ENCODE measurements at places on chromosomes 4 and X.

- no peaks in the 10 kb centered on the region for H3K27me3 ChIP-seq
- H3K36me3 ChIP-seq = no peaks in the 10 kb centered on the region
- H3K27ac ChIP-seq = no peak overlapping the region
- H3K4me1 ChIP-seq = no peaks in the 10 kb centered on the region
Observed at GRCh38 chr4:3318561-3319021, 25.8 kb downstream of the RGS12 start.

- no peak for DNase-seq
- no peaks in the 10 kb centered on the region for H3K27me3 ChIP-seq
- H3K4me1 ChIP-seq = no peaks in the 10 kb centered on the region
- H3K27ac ChIP-seq = no peak overlapping the region
Observed at GRCh38 chr4:153603835-153604234, 80.2 kb upstream of the TLR2 start.

DNA sequence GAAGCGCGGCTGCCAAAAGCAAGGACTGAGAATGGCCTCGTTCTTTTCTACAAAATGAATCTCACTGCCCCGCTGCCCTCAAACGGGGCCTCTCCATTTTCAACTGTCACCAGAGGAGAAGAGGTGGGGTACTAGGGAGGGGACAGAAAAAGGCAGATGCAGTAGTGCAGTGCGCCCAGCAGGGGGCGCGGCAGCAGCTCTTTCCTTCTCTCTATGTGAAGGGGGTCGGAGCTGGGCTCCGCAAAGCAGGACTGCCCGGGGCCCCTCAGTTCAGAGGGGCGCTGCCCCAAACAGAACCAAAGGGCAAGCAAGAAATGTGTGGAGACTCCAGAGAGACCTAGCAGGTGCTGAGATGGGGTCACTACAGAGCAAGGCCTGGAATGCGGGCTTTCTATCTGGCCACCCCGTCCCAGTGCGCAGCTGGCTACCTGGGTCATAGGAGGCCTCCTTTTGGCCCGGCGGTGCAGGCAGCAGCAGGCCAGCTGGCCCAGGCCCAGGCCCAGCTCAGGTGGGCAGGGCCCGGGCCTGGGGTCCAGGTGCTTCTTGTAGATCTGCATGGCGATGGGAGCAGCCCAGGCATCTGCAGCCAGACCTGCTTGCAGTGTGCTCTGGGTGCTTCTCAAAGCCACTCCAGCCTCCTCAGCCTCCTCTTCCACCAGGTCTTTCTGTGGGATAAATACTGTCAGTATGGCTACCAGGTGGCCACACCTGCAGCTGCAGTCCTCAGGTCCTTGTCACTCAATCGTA is 5.9 kb downstream of the IRAK1 start:
- H3K27me3 ChIP-seq = no peaks in the 10 kb centered on the region
- no peak overlapping the region for H3K27ac ChIP-seq
- H3K36me3 ChIP-seq = peaks cover 48% of the 10 kb centered on the region
- DNase-seq = peak; percentile 37

- H3K27me3 ChIP-seq = no peaks in the 10 kb centered on the region
- DNase-seq = no peak
- H3K4me1 ChIP-seq = no peaks in the 10 kb centered on the region
- no peak overlapping the region for H3K4me3 ChIP-seq
- no peak overlapping the region for H3K27ac ChIP-seq
Observed at GRCh38 chrX:28920153-28920943, 333.1 kb downstream of the IL1RAPL1 start.

GRCh38 chr4:115159141-115159540 is 45.7 kb upstream of the NDST4 start:
- no peak overlapping the region for H3K27ac ChIP-seq
- H3K27me3 ChIP-seq = no peaks in the 10 kb centered on the region
- no peak for DNase-seq
- H3K4me3 ChIP-seq = no peak overlapping the region
- H3K36me3 ChIP-seq = no peaks in the 10 kb centered on the region

GRCh38 chrX:48470833-48471118 is 716 bp upstream of the SLC38A5 start:
- H3K4me3 ChIP-seq = no peak overlapping the region
- H3K27ac ChIP-seq = no peak overlapping the region
- H3K27me3 ChIP-seq = no peaks in the 10 kb centered on the region

DNA sequence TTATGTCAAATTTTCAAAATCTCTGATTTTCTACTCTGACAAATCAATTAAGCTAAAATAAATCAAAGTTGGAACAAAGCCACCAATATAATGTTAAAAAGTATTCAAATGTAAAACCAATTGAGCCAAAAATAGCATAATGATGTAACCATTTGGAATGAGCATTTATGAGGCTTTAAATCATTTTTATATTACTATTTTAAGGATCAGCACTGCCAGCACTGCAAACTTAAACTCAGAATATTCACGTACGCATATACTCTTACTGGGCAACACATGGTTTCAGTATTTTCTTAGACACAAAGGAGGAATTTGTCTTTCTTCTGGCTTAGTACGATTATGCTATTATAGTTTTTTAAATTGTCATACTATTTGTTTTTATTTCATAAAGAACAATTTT is 52.2 kb downstream of the AFAP1 start:
- no peak overlapping the region for H3K27ac ChIP-seq
- no peak overlapping the region for H3K4me3 ChIP-seq
- DNase-seq = no peak
- H3K36me3 ChIP-seq = no peaks in the 10 kb centered on the region
- no peaks in the 10 kb centered on the region for H3K4me1 ChIP-seq
- H3K27me3 ChIP-seq = peaks cover 5% of the 10 kb centered on the region

- no peaks in the 10 kb centered on the region for H3K4me1 ChIP-seq
- DNase-seq = peak; percentile 81
- H3K27ac ChIP-seq = no peak overlapping the region
- H3K4me3 ChIP-seq = no peak overlapping the region
- no peaks in the 10 kb centered on the region for H3K36me3 ChIP-seq
Observed at GRCh38 chr4:54971474-54971950, 153.9 kb downstream of the KDR start.

- no peak overlapping the region for H3K4me3 ChIP-seq
- no peaks in the 10 kb centered on the region for H3K36me3 ChIP-seq
- DNase-seq = peak; percentile 36
- H3K27ac ChIP-seq = no peak overlapping the region
Observed at GRCh38 chrX:85111347-85111746, 107.7 kb downstream of the APOOL start.

DNA sequence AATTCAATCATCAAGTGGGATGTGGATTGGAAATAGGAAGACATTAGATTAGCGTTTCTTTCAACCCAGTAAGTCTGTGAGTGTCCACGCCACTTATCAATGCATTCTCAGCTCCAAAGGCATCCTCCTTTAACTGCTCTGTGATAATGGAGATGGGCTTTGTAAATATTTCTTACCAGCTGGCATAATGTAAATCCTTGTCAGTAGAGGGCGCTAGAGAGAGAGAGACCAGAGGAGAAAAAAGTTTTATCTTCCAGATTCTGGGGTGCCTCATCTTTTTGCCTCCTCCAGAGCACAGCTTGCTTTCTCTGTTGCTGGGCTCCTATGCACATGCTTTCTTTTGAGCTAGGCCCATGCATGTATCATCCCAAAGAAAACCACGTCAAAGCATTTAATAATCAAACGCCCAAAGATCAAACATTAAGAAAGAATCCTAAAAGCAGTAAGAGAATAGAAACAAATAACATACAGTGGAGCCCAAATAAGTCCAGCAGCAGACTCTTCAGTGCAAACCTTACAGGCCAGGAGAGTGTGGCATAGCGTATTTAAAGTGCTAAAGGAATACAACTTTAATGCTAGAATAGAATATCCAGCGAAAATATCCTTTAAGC is 9.6 kb upstream of the MTMR1 start:
- no peaks in the 10 kb centered on the region for H3K4me1 ChIP-seq
- no peaks in the 10 kb centered on the region for H3K36me3 ChIP-seq
- no peaks in the 10 kb centered on the region for H3K27me3 ChIP-seq

- H3K27me3 ChIP-seq = no peaks in the 10 kb centered on the region
- H3K36me3 ChIP-seq = no peaks in the 10 kb centered on the region
- DNase-seq = no peak
- H3K27ac ChIP-seq = no peak overlapping the region
- H3K4me3 ChIP-seq = no peak overlapping the region
Observed at GRCh38 chr4:128341634-128342033, 54.0 kb upstream of the PGRMC2 start.

GRCh38 chrX:118724365-118724764 is 3.0 kb upstream of the IL13RA1 start:
- no peak overlapping the region for H3K27ac ChIP-seq
- H3K4me3 ChIP-seq = no peak overlapping the region
- peaks cover 16% of the 10 kb centered on the region for H3K27me3 ChIP-seq
- H3K36me3 ChIP-seq = no peaks in the 10 kb centered on the region
- H3K4me1 ChIP-seq = peaks cover 18% of the 10 kb centered on the region
- no peak for DNase-seq

DNA sequence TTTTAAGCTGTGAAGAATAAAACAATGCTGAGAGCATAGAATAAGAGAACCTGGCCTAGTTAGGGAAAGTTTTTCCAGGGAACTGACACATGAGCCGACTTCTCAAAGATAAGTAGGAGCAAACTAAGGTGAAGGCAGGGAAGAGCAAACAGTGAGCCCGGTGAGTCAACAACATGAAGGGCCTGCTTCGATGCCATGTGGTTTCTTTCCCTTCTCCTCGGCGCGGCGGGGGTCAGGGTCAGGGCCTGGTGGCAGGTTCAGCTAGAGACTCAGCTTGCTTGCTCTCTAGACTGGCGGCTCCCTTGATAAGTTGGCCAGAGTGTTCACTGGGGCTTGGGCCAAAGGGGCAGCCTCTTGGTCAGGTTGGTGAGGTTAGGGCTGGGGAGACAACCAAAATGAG is 81.1 kb downstream of the DLG3 start:
- no peak overlapping the region for H3K4me3 ChIP-seq
- H3K4me1 ChIP-seq = peaks cover 5% of the 10 kb centered on the region
- no peak for DNase-seq
- no peaks in the 10 kb centered on the region for H3K27me3 ChIP-seq
- H3K36me3 ChIP-seq = no peaks in the 10 kb centered on the region
- no peak overlapping the region for H3K27ac ChIP-seq

DNA sequence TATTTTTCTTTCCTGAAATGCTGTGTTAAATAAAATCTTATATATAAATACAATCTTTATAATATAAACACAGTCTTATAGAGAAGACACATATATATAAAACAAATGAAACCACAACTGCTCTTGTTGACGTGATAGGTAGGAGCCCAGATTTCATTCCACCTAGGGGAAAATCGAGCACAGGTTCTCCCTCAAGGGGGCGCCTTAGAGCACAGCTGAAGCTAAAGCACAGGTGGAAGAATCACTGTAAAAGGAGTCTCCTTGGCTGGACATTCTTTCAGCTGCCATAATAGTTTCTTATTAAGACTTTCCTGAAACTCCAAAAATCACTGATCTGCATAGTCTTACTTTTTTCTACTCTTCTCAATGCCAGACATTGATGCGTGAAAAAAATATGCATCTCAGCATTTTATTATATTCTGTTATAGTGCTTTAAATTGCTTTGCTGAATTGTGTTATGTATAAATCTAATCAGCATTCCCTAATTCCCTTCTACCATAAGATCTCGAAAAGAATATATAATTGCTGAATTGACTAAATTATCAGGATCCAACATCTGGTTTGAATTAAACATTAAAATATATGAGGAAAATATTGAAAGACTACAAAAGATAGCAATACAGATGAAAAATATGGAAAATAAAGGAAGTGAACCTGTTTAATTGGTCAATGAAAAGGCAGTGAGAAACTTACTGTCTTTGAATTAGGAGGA is 25.5 kb upstream of the RXFP1 start:
- H3K4me1 ChIP-seq = no peaks in the 10 kb centered on the region
- no peak overlapping the region for H3K4me3 ChIP-seq
- no peak overlapping the region for H3K27ac ChIP-seq
- H3K27me3 ChIP-seq = no peaks in the 10 kb centered on the region
- peak; percentile 16 for DNase-seq

DNA sequence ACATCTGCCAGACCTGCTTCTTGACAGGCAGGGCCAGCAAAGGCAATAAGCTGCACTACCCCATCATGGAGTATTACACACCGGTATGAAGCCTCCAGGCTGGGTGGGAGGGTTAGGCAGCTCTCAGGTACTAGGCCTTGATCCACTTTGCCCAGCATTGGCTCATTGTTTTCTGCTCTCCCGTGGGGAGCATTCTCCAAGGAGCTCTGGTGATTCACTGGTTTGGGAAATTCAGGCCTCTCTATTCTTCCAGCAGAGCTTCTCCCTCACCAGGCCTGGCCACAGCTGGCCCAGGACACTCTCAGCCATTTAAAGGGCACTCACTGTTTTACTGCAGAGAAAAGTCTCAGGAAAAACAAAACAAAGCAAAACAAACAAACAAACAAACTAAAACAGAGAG is 33.0 kb downstream of the DRP2 start:
- H3K4me1 ChIP-seq = no peaks in the 10 kb centered on the region
- no peak for DNase-seq
- no peak overlapping the region for H3K27ac ChIP-seq
- no peak overlapping the region for H3K4me3 ChIP-seq

DNA sequence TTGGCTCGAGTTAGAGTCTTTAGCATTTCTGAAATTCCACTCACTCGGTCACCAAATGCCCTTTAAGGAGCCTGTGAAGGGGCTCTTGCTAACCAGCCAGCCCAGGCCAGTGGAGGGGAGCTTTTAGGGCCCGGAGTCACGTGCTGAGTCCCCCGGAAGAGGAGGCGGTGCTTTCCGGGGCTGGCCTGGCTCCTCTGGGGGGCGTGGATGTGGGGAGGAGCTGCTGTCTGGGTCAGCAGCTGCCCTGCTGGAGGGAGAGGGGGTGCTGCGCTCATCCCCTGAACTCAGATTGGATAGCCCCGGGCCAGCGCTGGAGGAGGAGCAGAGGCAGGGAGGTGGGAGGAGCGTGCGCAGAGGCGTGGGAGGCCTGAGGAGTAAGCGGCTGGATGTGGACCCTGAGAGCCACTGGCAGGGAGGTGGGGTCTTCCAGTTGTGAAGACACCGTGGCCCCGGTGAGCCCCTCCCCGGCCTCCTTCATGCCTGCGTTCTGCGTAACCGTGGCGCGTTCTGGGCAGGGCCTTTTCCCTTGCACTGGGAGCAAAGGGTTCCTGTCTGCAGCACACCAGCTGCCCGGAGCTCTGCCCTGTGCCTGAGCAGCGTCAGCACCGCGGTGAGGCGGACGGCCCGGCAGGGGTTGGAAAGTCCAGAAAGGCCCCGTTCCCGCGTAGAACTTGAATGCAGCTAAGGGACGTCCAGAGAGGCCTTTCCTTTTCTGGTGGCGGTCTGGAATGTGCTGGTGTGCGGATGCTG is 19.7 kb downstream of the MAEA start:
- no peaks in the 10 kb centered on the region for H3K27me3 ChIP-seq
- peaks cover 32% of the 10 kb centered on the region for H3K36me3 ChIP-seq
- H3K4me1 ChIP-seq = peaks cover 21% of the 10 kb centered on the region
- DNase-seq = peak; percentile 69
- H3K27ac ChIP-seq = peak overlapping the region; percentile 54

- no peaks in the 10 kb centered on the region for H3K27me3 ChIP-seq
- DNase-seq = no peak
- H3K27ac ChIP-seq = no peak overlapping the region
- H3K36me3 ChIP-seq = no peaks in the 10 kb centered on the region
- no peak overlapping the region for H3K4me3 ChIP-seq
Observed at GRCh38 chrX:261919-262352, 19.2 kb upstream of the PLCXD1 start.
